ENCODE measurements at places on chromosomes 5 and 9.

GRCh38 chr5:44048276-44048984 lies 340.8 kb downstream of the FGF10 start:
- no peak for DNase-seq

DNA sequence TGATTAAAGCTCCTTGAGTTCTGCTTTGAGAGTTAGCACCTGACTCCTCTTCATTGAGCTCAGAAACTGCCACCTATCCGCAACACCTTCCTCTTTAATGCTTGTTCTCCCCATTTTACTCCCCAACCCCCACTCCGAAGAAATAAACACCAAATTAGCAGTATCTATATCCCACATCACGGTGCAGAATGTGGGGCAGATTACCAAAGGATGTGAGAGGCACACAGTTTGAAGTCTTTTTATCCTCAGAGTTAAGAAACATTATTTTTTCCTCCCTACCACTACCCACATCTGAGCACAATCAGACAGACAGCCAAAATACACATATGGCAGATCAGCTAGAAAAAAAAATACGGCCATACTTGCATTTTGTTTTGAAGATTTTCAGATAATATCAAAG lies 26.1 kb upstream of the IL7R start:
- no peak for DNase-seq

DNA sequence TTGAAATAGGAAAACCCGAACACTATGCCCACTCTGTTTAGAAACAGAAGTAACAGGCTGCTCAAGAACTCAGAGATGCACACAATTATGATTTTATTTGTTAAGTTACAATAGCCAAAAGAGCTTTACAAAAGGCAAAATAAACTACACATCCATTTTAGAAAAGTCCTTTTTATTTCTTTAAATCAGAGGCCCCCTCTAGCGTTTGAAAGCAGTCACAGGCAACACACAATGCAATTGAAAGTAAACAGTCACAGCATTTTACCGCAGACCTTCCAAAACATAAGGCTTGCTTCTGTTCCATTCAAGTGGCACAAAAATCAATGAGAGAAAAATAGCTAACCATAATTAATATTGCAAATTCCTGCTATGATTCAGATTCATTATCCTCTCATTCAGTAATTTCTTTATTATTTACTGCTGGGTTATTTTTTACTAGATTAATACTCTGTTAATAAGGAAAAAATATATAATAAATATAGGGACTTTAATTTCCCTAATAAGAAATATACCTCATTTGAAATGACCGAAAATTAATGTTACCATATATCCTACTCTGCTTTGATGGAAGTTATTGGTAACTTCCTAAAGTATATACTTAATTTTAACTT lies 78.3 kb downstream of the CEP120 start:
- no peak for DNase-seq

DNA sequence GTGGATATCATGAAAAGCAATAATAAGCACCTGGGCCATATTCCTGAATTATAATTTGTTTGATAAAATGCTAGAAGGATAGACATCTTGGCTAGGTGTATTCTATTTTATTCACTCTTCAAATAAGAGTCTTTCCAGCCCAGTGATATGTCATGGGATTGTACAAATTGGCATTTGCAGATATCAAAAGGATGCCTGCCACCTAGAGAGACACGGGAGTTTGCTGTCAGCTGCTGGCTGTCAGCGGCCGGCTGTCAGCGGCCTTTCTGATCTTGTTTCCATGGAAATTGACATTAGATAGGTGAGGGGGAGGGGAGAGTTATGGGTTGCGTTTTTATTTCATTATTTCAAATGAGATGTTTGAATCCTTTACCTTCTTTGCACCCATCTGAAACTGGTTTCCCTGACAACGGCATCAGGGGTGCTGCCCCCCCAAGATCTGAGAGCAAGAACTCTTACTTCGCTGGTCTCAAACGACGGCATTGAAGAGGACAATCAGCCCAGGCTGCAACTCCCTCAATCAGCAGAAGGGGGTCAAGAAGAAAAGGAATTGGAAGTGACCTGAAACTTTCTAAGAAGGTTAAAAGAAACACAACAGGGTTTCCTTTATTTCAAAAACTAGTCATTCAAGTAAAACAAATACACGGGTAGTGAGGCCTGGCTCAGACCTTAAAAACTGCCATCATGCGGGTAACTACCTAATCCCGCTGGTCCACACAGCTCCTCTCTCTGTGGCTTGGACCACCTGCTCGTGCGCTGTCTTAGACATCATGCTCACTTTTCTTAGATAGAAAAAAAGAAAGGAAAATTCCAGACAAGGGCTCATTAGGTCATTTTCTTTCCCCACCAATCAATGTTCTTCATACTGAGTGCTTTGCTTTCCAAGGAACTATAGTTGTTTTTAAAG lies 115.7 kb downstream of the TLE1 start:
- no peak for DNase-seq

DNA sequence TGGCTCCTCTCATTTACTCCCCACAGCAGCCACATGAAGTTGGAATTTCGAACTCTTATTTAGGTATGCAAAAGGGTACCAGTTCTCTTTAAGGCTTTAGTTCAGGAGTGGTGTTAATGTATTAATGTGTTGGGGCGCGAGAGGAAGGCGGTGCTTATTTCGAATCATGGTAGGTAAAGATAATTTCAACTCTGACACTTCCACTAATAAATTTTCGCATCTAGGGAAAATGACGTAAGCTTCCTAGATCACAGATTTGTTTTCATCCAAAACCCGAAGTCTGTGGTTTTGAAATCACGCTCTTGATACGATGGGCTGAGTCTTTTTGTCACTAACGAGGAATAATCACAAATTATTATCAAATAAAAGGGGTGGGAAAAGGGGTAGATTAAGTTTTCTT lies 681 bp downstream of the PPWD1 start:
- no peak for DNase-seq

DNA sequence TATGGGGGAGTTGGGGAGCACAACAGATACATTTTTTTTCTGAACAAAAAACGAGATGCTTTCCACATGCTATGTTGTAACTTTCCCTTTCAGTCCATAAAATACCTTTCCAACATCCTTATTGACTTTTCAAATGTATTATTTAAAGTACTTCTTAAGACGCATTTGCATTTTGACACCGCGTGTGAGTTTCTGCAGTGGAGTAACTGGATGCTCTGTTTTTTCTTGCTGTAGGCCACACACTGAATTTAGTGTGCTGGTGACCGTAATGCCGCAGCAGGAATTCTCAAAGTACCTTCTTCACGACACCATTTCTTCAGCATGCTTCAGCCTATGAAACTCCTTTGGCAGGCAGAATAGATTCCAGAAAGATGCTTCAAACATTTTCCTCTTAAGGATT lies 14.3 kb upstream of the EPB41L4B start:
- no peak for DNase-seq

- no peak for DNase-seq
These were observed 191.8 kb downstream of the MSX2 start for GRCh38 chr5:174916227-174916626.

- no peak for DNase-seq
These were observed 9.0 kb upstream of the SETD9 start for GRCh38 chr5:56900395-56900794.

- no peak for DNase-seq
These were observed 271.2 kb downstream of the EDIL3 start for GRCh38 chr5:84113246-84114105.

- DNase-seq, result no peak
These were observed 24.5 kb downstream of the SNX18 start for GRCh38 chr5:54541823-54542783.

DNA sequence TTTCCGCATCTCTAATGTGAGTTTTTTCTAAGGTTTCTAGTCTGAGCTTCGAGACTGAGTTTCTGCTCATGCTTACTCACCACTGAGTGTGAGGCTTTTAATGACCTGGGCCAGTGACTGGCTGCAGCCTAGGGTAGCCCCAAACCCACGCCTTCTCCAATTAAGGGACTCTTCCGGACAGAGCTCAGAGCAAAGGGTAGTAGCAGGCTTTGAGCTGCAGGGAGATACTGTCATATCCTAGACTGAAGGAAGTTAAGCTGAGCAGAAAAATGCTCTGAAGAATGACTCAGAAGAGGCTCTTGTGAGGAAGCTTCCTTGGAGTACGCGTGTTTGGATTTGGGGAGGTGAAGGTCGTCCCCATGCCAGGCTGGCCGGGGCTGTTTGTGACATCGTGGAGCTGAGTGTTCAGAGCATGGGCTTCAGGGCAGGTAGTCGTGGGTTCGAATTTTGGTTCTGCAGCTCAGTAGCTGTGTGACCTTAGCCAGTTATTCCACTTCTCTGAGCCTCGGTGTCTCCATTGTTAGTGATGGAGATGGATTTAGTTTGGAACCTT lies 3.5 kb downstream of the USP20 start:
- no peak for DNase-seq

DNA sequence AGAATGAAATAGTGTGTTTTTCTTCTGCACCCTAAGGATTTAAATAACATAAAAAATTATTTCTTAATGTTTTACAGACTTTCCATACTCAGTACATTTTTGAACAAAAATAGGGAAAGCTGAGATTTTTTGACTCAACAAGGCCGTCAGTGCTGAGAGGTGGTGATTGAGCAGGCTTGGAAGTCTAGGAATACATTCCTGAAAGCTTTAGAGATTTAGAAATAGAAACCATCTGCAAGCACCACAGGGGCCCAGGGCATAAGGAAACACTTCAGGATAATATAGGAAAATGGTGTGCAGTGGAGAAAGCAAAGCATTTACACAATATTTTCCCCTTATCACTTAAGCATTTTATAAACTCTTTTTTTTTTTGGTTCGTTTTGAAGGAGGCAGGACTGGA lies 5.2 kb downstream of the BASP1 start:
- DNase-seq, result no peak

DNA sequence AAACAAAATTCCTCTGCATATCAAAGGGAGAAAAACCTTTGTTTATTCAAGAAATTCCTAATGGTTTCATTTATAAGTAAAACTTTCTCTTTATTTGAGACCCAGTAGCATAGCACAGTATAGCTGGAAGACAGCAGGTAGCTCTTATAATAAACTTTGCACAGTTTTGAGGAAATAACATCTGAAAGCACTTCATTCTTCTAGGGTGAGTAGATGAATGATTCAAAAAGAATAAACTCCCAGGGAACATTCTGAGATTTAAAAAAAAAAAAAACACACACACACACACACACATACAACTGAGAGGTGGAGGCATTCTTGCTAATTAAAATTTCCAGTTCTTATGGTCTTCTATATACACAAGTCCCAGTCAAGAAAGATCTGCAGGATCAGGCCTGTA lies 197.3 kb downstream of the BNC2 start:
- no peak for DNase-seq

DNA sequence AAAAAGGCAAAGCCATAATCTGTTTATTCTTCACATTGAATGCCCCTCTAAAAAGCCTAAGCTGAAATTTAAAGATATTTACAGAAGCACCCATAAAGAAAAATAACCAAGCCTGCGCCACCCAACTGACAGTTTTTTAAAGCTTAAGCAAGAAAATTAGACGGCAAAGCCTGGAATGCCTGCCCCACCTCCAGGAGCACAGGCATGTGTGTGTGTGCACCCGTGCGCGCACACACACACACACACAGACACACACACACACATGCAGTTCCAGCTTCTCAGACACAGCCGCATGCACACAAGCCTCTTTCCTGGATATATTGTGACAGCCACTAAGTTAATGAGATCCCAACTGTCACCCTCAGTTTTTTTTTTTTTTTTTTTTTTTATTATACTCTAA lies 88.2 kb downstream of the FRMD3 start:
- DNase-seq, result no peak

GRCh38 chr9:13141629-13142028 lies 137.9 kb downstream of the MPDZ start:
- no peak for DNase-seq

GRCh38 chr5:86070719-86071118 lies 547.0 kb upstream of the COX7C start:
- DNase-seq, result no peak

GRCh38 chr9:135701959-135702721 lies at the start of gene KCNT1:
TSS of gene KCNT1 (plus strand) at chr9:135702185. CDS start at chr9:135702259, 74 bp downstream.
- no peak for DNase-seq

- no peak for DNase-seq
These were observed 11.5 kb downstream of the SMIM3 start for GRCh38 chr5:150789943-150790611.

- no peak for DNase-seq
These were observed 1466.0 kb upstream of the C9orf72 start for GRCh38 chr9:29039258-29039657.

DNA sequence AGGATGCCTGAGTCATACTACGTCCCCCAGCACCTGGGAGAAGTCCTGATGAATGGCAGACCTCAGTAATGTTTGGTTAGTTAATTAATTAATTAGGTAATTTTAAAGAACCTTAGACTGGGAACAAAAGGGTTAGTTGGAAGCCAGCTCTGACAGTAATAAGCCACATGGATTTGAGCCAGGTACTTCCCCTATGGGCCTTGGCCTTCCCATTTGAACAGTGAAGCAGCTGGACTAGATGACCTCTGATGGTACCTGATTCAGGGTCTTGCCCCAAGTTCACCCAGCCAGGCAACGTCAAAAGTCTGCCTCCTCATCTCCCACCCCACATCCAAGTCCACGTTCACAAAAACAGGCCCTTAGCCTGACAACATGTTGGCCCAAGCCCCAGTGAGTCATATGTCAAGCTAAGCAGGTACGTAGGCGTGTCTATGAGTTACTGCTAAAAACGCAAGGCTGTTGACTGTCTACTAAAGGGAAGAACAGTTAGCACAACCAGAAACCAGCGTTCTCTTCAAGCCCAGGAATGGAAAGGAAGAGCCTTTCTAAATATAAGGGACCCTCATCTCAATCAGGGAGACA lies 303.2 kb downstream of the ACTL7B start:
- DNase-seq, result no peak

- DNase-seq, result no peak
These were observed 77.0 kb downstream of the ZNF354C start for GRCh38 chr5:179137016-179137642.

GRCh38 chr9:17775656-17776055 lies 196.8 kb downstream of the SH3GL2 start:
- DNase-seq, result no peak

DNA sequence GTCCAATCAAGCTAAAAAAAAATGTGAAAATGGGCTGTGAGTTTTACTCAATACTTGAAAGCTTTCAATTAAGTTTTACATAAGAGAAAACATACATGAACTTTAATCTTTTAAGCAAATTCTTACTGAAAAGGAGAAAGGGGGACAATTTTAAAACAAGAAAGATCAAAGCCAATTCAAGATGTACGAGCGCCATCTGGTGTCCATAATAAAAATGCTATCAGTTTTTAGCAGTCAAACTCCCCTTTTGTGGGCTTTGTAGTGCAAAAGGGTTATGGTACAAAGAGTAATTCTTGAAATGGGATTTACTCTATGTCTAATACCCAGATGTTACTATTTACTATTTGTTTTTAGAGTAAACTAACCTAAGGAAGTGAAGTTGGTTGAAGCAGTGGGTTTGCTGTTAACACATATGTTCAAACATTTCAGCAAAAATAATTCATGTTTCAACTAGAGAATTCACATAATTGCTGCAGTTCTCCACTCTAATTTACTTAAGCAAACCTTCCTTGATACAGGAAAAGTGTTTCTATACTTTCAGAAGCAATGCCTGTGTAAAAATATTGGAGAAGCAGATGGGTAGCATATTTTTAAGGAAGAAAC lies 228.2 kb upstream of the TYRP1 start:
- DNase-seq, result no peak

- DNase-seq, result no peak
These were observed 59.2 kb downstream of the TNC start for GRCh38 chr9:115058684-115059315.

- DNase-seq, result no peak
These were observed 163.7 kb downstream of the ROR2 start for GRCh38 chr9:91786132-91786896.
